ENCODE measurements at places on chromosomes 7 and 10.

DNA sequence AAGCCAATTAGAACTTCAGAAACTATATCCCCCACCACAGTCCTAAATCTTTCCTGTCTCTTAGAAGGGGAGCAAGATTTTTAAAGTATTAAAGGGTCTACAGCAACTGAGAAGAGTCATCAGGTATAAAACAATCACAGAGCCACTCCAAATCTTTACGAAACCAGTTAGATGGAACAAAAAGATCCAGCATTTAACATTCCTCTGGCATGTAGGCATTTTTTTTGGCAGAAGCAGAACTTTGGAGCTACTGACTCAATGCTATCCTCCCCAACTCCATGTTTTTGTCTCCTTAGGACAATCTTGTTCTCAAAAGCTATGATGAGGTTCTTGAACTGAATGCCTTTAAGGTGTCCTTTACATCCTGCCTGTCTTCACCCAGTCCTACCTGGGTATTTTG is 333.3 kb downstream of the PRPF18 start:
- no peak for DNase-seq

- no peak for DNase-seq
These were observed 39.2 kb upstream of the ENO4 start for GRCh38 chr10:116810120-116810500.

- no peak for DNase-seq
These were observed 162.8 kb downstream of the FZD1 start for GRCh38 chr7:91427051-91427450.

DNA sequence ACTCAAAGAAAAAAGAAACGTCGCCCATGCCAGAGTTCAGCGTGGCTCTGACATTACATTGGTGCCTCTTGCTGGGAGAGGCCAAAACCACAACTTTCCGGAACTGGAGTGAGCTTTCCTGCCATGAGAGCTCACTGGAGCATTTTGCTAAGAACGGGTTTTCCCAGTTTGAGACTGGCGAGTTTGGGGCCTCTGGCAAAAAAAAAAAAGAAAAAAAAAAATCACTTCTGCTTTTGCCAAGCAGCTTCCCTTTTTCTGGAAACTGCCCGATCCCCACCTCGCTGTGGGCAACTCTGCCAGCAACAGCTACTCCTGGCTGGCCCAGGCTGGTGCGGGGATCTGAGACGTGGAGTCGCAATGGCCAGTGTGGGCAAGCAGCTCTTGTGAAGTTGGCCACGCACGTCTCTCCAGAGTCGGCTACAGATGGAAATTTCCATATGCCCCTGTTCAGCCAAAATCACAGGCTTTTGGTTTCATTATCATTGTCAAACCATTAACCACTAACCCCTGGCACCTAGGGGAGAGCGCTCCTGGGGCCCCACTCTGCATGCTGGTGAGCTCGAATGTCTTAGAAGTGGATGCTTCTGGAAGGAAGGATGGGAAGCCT is 25.7 kb downstream of the PRKAG2 start:
- DNase-seq: no peak

- no peak for DNase-seq
These were observed 4.3 kb upstream of the LAMB1 start for GRCh38 chr7:108007261-108007660.

- no peak for DNase-seq
These were observed 26.1 kb downstream of the IFIT5 start for GRCh38 chr10:89440226-89441009.

DNA sequence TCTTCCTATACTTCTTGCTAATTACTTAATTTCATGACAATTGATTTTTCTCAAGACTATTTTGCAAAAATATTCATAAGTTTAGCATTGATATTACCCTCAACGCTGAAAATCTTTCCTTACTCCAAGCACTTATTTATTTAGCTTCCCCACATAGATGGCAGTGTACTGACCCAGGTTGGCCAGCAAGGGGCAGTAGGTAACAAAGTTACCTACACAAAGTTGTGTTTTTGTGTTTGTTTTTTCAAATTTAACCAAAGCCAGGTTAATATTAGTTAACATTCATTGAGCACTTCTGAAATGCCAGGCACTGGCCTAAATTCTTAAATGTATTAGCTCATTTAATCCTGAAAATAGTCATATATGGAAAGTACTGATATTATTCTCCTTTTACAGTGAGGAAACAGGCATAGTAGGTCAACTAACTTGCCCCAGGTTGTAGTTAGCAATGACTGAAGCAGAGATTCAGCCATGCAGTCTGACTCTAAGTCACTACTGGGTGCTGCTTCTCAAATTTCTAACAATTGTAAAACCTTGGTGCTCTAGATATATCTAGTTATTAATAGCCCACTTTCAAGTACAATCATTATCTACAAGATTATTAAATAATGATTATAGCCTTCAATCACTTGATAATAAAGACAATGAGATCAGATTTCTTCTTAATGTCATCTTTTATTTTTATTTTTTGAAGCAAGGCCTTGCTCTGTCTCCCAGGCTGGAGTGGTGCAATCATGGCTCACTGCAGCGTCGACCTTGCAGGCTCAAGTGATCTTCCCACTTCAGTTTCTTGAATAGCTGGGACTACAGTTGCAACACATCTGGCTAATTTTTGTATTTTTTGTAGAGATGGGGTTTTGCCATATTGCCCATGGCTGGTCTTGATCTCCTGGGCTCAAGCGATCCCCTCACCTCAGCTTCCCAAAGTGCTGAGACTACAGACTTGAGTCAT is 5.8 kb upstream of the GGCT start:
- DNase-seq: peak; percentile 35

- no peak for DNase-seq
These were observed 6.6 kb downstream of the ADRA2A start for GRCh38 chr10:111083222-111084095.

DNA sequence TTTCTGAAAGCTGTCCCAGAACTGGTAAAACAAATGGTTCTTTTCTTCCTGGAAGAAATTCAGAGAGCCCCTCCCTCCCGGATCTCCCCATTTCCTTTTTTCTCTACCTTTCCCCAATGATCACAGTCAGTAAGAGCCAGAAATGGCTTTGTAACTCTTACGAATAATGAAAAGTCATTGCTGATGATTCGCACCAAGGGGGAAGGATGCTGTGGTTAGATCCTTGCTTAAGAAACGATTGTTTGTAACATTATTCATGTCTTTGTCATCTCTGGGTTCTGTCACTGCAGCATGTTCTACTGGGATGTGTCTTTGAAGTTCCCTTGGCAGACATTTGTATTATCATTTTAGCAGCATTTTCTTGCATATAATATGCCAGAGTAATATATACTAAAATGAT is 138.9 kb downstream of the CACNB2 start:
- DNase-seq: peak; percentile 29

- DNase-seq: no peak
These were observed 14.4 kb downstream of the NAMPT start for GRCh38 chr7:106270122-106270977.

DNA sequence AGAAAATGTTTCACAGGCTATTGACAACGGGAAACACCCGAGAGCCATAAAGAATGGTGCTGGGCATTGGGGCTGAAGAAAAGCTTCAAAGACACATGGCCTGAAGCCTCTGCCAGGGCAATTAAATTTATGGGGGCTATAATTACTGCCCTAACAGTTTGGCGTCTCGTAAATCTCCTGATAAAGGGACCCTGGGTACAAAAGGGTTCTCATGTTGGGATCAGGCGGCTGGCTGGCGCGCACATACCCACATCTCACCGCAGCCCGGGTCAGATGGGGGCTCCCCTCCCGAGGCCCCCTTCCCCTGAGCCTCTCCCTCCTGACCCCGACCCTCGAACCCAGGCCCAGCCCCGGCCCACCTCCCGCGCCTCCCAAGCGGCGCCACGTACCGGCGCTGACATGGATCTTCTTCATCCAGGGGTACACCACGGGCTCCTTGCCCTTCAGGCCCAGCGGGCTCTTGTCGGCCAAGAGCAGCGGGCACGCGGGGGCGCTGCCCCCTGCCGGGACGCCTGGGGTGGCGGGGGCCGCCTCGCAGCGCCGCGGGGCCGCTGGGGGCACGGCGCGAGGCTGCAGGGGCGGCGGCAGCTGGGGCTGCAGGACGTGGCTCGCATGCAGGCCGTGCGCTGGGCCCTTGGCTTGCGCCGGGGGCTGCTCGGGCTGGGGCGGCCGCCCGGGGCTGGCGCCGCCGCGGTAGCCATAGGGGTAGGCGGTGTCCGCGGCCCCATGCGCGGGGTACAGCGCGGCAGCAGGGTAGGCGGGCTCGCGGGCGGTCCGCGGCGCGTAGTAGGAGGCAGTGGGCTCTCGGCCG is 623 bp downstream of the HOXA4 start:
- DNase-seq: peak; percentile 55

DNA sequence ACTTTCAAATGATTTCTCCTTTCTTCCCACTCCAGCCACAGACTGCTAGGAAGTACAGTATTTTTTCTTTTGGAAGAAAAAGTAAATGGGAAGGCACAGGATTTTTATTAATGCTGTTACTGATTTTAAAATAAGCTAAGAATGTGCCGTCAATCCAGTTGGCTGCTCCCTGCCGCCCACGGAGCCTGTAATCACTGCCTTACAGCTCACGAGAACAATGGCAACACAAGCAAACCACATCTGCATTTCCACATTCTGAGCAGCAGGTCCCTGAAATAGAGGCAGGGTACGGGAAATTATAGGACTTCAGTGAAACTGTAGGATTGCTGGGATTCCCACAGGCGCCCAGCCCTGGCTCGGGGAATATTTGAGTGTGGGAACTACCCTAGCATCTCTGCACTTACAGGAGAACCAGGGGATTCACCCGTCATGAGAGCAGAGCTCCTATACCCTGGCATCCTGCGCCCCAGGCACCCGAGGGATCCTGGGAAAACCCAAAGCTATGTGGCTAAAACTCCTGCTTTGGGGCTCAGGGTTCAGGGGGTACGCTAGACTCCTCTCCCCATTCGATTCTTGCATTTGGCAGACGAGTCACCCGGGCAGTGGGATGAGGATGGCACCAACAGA is 72.9 kb upstream of the TNS3 start:
- peak; percentile 16 for DNase-seq

- no peak for DNase-seq
These were observed 79.7 kb upstream of the FAM3C start for GRCh38 chr7:121475806-121476205.

DNA sequence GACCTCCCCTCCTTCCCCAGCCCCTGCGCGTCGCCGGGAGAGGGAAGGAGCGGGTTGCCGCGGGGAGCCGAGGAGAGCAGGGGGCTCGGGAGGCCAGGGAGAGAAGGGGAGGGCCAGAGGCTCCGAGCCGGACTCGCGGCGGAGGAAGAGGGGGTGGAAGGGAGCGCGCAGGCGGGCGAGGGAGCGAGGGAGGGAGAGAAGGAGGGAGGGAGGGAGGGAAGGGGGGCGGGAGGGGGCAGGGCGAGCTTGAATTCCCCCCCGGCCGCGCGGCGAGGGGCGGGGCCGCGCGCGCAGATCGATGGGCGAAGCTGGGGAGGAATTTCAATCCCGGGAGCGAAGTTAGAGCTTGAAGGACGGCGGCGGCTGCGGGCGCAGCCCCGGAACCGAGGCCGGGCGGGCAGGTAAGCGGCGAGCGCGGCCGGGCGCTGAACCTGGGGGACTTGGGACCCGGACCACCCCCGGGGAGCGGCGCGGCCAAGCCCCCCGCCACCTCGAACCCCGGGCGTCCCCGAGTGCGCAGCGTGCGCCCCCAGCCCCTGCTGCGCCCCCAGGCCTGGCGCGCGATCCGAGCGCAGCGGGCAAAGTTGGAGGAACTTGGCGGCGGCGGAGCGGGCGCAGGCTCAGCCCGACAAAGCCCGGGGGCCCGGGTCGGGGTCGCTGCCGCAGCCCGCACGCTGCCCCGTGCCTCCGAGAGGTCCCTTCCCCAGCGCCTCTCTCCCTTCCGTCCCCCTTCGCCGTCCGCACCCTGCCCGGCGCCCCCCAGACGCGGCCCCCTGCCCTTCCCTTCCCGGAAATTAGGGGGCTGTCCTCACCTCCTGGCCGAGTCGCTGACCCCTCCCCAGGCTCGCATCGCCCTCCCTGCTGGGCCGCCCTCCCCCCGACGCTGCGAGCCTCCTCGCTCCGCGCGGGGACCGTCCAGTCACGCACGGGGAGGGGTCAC is at the start of gene ELFN1:
Gene ELFN1 (plus strand): TSS at position 324 of the 940 bp plus-strand sequence. CDS start 74,320 bp downstream, outside the sequence.
- peak; percentile 86 for DNase-seq

DNA sequence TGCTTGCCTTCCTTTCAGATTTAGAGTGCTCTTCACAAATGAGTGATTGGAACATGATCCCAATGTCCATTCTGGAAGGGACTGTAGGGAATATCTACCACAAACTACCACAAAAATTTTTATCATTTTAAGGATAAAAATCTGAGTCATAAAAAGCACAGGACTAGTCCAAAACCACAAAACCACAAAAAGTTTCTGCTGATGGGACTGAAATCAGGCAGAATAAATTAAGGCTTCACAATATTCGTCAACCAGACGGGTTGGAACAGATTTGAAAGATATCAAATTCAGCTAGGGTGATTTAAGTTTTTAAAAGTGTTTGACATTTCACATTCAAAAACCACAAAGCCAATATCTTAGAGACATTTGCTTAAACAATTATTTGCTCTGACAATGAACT is 100.1 kb upstream of the PTN start:
- DNase-seq: no peak

DNA sequence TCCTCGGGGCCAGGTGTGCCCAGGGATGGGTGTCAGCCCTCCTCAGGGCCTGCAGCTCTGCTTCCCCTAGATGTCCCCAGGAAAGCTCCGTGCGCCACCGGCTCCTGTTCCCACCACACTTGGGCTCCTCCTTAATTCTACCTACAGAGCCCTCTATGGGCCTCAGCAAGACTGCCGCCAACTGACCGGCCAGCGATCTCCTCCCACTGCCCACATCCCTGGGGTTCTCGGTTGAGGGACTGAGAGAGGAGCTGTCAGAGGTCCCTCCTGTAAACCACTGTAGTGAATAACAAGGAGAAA is 5.3 kb upstream of the LDB3 start:
- no peak for DNase-seq

GRCh38 chr10:86265895-86266259 is 100.7 kb downstream of the GRID1 start:
- DNase-seq: no peak

GRCh38 chr7:150481922-150482321 is 31.5 kb downstream of the GIMAP8 start:
- DNase-seq: no peak

- DNase-seq: no peak
These were observed 303.1 kb downstream of the ARHGAP12 start for GRCh38 chr10:31625566-31625965.

GRCh38 chr7:131538813-131539179 is 17.6 kb downstream of the PODXL start:
- DNase-seq: no peak

DNA sequence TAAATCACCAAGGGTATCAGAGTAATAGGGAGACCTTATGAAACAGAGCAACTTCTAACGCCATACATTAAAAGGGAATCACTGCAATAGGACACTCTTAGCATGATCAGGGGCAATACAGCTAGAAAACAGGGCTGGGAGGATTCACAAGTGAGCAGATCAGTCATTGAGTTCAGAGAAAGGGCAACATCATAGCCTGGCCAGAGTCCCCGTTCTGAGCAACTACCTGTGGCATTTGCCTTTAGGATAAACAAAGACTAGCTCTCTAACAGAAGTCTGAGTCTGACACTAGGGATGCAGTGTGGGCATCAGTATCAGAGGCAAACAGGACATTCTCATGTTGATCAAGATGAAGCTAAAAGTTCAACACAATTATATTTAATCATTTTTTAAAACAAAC is 297.9 kb downstream of the DGKB start:
- DNase-seq: peak; percentile 71

GRCh38 chr10:104297697-104298660 is 29.0 kb downstream of the GSTO2 start:
- DNase-seq: no peak
